ENCODE measurements at places on chromosomes 13 and 19.

DNA sequence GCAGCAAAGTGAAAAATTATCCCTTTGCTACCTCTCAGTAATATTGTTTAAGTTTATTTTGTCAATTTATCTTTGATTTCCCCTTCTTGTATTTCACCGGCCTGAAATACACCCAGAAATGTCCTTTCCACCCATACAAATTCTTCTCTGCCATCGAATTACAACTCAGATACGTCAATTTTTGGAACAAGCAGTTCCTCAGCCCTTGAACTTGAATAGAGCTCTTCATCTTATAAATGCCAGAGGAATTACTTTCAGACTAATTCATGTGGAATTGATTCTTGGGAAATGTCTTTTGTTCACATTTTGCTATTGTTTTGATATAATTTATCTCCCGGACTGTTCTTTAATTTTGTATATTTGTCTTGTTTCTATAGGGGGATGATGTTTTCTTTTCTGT is 1359.3 kb upstream of the MIR17HG start:
- DNase-seq: no peak

GRCh38 chr13:23928985-23929384 is 31.7 kb upstream of the C1QTNF9B start:
- no peak for DNase-seq

DNA sequence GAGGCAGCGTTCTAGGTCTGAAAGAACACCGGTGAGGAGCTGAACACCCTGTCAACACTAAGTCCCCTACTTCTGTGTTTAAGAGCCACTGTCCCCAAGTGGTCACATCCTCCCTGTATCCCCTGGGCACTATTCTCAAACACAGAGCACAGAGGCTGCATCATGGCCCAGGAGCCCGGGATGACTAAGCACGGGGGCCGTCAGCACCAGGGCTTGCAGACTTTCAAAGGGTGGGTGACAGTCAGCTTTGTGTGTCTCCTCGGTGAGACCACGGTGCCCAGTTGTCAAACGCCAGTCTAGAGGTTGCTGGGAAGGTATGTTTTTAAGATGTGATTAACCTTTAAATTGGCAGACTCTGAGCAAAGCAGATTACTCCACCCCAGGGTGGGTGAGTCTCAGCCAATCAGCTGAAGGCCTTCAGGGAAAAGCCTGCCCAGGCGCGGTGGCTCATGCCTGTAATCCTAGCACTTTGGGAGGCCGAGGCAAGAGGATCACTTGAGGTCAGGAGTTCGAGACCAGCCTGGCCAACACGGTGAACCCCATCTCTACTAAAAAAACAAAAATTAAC is 8.0 kb downstream of the MAP2K2 start:
- peak; percentile 37 for DNase-seq

DNA sequence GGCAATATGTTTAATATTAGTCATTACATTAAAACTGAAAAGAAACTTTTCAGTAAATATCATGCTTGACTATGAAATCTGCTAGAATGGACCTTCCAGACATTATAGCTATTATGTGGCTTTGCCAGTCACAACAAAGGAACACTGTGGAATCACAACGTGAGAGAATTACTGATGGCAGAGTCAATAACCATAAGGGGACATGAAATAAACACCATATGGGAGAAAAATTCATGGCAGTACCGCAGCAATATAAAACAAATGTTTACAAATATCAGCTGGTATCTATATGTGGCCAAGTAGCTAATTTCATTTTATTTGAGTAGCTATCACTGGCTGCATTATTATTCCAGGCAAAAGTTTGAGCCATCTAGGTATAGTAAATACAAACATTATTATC is 1818.6 kb downstream of the PCDH9 start:
- DNase-seq: no peak

GRCh38 chr19:34499155-34499834 is 17.7 kb downstream of the WTIP start:
- no peak for DNase-seq

- peak; percentile 19 for DNase-seq
These were observed 202.9 kb downstream of the ATP8A2 start for GRCh38 chr13:25574437-25575411.

DNA sequence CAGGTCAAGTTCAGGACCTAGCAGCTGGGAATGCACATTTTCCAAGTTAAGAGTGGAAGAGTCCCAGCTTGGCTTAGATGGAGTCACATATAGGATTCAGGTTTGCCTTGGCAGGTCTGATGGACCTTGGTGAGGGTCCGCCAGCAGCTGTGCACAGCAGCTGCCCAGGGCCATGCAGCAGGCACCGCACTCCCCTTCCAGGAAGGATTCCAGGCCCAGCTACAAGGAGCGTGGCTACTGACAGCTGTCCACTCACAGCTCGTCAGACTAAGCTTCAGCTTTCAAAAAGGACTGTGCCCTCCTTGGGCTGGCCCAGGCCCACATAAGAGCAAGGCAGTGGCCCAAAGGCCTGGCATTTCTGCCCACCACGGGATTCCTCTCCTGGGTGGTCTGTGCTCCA is 68.4 kb downstream of the ALOX5AP start:
- no peak for DNase-seq

DNA sequence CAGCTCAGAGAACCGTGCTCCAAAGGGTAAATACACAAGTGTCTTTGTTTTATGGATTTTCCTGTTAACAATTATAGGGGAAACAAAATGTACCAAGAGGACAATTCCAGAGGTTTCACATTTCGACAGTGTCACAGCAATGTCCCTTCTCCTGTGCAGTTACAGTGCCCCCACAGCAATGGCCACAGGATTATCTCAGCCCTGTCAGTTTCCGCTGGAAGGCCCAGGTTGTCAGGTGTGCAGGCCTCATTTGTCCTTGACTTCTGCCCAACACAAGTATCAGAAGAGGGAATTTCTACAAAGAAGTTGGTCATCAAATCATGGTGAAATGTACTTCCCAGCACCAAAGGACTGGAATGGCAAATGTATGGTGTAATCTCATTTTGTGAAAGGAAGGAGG is 11.2 kb upstream of the N4BP2L2 start:
- no peak for DNase-seq

DNA sequence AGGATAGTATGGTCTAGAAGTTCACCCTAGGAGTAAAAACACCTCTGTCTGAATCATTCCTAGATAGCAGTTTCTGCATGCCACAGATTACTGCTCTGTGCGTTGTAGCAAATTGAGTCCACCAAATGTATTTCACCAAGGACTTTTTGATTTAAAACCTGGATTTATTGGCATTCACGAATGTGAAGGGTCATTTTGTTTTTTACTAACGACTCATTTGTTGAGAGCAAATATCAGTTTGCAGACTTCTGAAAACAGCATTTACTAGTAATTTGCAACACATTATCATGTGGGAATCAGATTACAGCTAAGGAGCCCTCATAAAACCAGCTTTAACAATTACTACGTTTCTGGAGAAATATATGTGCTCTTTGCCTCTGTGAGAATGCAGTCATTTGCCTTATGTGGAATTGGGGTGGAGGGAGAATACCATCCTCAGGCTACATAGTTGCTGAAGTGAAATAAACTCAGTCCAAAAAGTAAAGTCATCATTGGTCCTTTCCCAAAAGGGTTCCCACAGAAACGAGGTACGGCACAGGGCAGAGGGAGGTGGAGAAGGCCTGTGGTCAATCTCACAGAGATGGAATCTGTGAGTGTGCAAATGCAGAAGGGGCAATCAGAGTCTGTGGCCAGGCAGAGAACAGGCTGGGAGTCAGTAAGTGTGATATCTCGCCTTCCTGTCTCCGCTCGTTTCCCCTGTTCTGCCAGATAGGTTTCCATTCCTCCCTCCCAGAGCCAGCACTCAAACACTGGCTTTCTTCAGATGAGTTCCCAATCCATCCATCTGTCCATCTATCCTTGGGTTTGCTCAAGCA is 63.1 kb downstream of the DLEU7 start:
- DNase-seq: no peak

DNA sequence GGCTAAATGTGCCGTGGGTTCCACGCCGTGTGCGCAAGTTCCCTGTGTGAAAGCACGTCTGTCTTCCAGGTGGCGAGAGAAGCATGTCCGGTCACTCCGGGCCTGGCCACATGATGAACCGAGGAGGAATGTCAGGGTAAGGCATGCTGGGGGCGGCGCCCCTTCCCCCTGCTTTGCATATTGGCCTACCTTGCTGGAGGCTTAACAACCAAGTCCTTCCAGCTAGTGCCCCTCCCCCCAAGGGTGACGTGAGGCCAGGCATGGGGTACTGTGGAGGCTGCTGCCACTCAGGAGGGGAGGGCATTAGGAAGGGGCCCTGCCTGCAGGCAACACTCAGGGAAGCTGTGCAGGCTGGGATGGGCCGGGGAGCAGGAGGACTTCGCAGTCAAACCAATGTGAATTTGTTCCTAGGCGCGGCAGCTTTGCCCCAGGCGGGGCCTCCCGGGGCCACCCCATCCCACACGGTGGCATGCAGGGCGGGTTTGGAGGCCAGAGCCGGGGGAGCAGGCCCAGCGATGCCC is 12.5 kb downstream of the MICOS13 start:
- no peak for DNase-seq

DNA sequence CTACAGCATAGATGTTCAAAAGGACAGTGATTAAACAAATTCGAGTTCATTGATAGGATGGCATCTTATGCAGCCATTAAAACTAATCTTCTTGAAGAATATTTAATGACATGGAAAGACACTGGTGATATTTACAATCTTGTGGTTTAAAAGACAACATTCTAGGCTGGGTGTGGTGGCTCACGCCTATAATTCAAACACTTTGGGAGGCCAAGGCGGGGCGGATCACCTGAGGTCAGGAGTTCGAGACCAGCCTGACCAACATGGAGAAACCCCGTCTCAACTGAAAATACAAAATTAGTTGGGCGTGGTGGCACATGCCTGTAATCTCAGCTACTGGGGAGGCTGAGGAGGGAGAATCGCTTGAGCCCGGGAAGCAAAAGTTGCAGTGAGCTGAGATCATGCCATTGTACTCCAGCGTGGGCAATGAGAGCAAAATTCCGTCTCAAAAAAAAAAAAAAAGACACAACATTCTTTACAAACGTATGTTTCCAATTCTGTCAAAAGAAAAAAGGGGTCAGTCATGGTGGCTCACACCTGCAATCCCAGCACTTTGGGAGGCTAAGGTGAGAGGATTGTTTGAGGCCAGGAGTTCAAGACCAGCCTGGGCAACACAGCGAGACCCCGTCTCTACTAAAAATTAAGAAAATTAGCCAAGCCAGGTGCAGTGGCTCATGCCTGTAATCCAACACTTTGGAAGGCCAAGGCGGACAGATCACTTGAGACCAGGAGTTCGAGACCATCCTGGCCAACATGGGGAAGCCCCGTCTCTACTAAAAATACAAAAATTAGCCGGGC is 2.5 kb upstream of the PAK4 start:
- DNase-seq: no peak

- no peak for DNase-seq
These were observed 13.0 kb upstream of the ZNF460 start for GRCh38 chr19:57267291-57267690.

DNA sequence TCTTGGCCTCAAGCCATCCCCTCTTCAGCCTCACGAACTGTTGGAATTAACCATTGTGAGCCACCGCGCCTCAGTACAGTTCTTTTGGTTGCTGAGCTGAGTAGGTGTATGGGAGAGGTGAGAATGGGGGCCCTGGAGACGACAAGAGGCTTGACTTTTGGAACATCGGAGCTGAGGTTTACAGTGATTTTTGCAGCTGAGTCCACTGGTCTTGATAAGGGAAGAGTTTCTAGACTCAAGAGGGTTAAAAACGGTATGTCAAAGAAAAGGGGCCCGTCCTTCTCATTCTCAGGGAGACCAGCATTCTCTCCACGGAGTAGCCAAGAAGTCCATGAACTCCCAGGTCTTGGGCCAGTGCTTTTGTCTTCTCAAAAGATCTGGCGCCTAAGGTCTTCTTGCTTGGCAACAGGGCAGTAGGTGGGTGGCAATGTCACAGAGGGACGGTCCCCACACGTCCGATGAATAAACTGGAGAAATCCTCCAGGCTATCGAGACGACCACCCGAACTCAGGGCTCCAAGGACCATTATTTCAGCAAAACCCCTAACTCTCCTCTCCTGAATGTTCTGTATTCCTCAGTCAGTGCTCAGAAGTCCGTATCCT is 6.4 kb upstream of the QTRT1 start:
- DNase-seq: no peak

- no peak for DNase-seq
These were observed 15.2 kb downstream of the BCAT2 start for GRCh38 chr19:48795685-48796070.

GRCh38 chr13:55263045-55263444 is 1877.7 kb upstream of the PRR20A start:
- DNase-seq: no peak

DNA sequence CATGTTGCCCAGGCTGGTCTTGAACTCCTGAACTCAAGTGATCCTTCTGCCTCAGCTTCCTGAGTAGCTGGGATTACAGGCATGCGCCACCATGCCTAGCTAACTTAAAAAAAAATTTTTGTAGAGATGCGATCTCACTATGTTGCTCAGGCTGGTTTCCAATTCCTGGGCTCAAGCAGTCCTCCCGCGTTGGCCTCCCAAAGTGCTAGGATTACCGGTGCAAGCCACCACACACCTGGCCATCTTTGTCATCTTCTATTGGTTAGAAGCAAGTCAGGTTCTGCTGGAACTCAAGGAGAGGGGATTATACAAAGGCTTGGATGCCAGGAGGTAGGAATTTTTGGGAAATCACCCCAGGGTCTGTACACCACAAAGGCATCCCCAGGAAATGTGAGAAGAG is 25.2 kb downstream of the TNFSF14 start:
- DNase-seq: no peak

- no peak for DNase-seq
These were observed 163.9 kb downstream of the TEX29 start for GRCh38 chr13:111484141-111484925.

DNA sequence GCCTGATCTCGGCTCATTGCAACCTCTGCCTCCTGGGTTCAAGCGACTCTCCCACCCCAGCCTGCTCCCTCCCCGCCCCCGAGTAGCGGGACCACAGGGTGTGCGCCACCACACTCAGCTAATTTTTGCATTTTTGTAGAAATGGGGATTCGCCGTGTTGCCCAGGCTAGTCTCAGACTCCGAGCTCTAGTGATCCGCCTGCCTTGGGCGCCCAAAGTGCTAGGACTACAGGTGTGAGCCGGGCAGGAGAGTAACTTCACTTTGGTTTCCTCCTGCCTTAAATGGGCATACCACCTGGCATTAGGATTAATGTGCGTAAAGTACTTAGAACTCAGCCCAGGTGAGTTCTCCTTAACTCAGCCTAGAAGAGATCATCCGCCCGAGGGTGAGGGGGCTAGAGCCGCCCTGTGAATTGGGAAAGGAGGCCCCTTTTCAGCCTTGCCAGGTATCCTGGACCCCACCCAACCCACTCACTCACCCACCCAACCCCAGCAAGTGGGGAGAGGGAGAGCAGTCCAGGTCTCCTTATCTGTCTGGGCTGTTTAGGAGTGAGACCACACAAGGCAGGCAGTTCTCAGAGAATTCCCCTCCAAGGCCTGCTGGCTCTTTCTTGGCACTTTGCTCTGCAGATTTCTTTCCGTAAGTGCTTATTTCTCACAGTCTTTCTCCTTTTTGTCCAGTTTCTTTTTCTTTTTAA is 1.2 kb upstream of the ZFP36 start:
- DNase-seq: no peak

- no peak for DNase-seq
These were observed 5.0 kb downstream of the CBLC start for GRCh38 chr19:44782729-44783128.
